NCI-H2029 treated with DMSO at 0.1 percent for 48 hours (cell line): ENCODE measurements at places on chromosomes 5 and 9.

DNA sequence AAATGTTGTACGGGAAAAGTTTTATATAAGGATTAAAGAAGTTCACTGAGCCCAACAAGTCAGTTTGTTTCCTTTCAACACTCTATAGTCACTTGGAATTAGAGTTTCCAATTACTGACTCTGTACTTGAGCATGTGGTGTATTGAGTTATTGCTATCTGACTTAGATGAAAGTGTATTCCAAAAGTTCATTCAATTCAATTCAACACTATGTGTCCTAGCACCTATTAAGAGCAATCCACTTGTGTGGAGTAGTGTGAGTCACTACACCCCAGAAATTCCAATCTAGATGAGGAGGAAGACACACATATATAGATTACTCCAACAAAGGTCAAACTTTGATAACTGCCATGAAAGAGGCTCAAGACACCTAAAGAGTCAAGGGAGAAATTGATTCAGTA is 98.2 kb upstream of the SLCO6A1 start:
- no peak for DNase-seq

GRCh38 chr5:59838067-59838466 is 55.5 kb downstream of the PDE4D start:
- DNase-seq = no peak

GRCh38 chr5:146564007-146564762 is 48.2 kb upstream of the GPR151 start:
- DNase-seq = no peak

- DNase-seq = no peak
Measured at GRCh38 chr5:10324518-10325370, 17.0 kb upstream of the CMBL start.

GRCh38 chr5:128636361-128636760 is 98.3 kb upstream of the FBN2 start:
- DNase-seq = no peak

GRCh38 chr5:69364414-69364813 is 4.9 kb downstream of the AK6 start:
- no peak for DNase-seq

GRCh38 chr9:12631866-12632265 is 61.3 kb upstream of the TYRP1 start:
- no peak for DNase-seq

DNA sequence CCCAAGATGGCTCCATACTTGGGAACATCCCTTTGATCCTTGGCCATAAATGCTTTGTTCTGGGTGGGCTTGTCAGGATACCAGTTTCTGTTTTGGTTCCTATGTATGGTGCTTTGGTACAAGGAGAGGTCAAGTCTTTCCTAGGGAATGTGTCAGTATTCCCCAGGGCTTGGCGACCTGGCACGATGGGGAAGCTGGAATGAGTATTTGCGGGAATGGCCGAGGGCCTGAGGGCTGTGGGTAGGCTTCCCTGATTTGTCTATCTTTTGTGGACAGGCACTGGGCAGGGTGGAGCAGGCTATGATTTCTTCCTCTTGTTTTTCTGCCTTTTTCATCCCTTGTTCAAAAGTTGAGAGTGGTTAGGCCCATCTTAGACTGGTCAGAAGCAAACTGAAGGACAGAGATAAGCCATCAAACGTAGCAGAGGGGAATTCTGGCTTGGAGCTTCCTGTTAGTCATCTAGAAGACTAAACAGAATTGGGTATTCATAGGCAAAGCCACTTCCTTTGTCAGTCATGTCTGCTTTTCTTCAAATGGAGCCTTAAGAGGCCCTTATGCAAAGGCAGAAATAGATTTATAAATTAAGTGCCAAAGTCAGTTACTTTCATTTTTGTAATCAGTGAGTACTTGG is 13.7 kb downstream of the DOCK2 start:
- DNase-seq = no peak

DNA sequence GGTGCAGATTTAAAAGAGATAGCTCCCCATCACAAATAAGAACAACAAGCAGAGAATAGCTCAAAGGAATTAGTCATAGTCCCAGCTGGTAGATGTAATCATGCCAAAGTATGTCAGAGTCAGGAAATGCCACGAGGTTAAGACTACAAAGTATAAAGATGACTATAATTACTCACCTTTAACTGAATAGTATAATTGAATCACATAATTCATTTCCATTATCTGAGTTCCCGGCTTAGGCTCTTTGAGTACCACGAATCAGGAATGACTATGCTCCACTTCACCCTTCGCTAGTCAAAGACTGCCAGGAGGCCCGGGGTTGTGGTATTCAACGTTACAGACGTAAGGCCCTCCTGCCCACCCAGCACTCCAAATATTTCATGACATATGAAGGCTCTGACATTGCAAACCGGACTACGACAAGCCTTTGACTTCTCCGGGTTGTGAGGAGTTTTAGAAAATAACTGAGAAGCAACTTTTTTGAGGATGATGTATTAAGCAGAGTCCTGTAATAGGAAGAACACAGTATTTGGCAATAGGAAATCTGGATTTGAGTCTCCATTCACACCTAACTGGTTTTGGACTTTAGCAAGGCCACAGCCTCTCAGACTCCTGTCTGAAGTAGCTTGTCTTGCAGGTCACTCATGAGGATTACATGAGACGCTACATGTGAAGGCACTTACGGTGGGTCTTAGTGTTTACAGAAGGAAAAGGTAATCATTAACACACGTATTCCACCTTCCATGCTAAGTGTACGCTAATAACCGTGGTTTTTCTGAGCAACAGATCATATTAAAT is 64.6 kb downstream of the ENC1 start:
- no peak for DNase-seq

GRCh38 chr5:141476132-141476911 is 556 bp downstream of the PCDHGC3 start:
- peak; percentile 14 for DNase-seq

DNA sequence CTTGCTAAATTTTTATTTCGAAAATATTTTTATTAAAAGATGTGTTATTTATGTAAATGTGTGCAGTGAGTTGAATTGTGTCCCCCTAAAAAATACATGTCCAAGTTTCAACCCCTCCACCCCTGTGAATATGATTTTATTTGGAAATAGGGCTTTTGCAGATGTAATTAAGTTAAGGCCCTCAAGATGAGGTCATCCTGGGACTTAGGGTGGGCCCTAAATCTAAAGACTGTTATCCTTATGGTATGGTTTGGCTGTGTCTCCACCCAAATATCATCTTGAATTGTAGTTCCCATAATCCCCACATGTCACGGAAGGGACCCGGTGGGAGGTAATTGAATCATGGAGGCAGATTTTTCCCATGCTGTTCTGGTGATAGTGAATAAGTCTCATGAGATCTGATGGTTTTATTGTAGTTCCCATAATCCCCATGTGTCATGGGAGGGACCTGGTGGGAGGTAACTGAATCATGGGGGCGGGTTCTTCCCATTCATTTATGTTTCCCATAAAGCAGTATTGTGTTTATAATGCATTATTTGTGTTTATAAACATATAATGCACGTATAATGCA is 1.5 kb upstream of the TMED7 start:
- DNase-seq = no peak

DNA sequence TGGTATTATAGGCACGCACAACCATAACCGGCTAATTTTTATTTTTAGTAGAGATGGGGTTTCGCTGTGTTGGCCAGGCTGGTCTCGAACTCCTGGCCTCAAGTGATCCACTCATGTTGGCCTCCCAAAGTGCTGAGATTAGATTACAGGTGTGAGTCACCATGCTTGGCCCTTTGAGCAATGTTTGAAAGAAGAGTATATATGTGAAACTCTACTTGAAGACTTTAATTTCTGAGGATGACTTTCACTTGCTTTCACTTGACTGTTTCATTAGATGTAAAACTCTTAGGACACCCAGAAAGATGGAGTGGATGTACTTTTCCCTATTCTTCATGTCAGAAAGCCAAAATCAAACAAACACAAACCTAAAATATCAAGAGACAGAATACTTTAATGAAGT is 43.8 kb upstream of the GAS1 start:
- no peak for DNase-seq

- no peak for DNase-seq
Measured at GRCh38 chr9:126401107-126401506, 74.5 kb downstream of the MVB12B start.

- DNase-seq = no peak
Measured at GRCh38 chr5:17411436-17412402, 86.3 kb upstream of the TAF11L2 start.

DNA sequence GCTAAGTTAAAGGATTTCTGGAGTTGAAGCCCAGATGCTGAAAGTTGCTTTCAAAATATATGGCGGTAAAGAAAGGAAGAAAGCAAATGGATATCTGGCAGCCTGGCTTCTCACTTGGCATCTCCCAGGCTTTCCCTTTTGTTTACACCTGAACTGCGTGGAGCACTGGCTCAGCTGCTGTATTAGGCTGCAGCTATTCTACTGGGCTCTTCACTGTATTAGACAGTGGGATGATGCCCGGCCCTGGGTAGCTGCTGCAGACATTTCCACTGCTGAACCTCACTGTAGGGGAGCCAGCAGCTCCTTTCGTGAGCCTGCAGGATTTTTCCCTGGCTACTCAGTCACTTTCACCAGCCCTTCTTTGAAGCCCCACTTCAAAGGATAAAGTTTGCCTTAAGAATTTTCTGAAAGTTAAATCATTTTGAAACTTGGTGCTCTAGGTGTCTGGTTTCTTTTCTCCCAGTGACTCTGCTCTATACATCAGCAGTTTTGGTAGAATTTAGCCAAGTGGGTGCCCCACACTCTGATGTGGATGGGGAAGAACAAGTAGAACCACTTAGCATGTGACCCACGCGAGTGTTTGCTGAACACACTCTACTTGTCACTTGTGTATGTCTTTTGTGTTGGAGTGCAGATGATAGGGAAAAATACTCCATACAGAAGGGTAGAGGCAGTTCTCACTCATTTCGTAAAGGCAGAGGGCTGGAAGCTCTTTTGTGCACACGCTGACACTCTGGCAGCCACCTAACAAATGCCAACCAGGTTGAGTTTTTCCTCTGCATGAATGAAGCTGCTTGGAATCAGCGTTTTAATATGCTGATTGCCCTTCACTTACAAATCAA is 49.9 kb downstream of the C9orf152 start:
- DNase-seq = peak; percentile 40

DNA sequence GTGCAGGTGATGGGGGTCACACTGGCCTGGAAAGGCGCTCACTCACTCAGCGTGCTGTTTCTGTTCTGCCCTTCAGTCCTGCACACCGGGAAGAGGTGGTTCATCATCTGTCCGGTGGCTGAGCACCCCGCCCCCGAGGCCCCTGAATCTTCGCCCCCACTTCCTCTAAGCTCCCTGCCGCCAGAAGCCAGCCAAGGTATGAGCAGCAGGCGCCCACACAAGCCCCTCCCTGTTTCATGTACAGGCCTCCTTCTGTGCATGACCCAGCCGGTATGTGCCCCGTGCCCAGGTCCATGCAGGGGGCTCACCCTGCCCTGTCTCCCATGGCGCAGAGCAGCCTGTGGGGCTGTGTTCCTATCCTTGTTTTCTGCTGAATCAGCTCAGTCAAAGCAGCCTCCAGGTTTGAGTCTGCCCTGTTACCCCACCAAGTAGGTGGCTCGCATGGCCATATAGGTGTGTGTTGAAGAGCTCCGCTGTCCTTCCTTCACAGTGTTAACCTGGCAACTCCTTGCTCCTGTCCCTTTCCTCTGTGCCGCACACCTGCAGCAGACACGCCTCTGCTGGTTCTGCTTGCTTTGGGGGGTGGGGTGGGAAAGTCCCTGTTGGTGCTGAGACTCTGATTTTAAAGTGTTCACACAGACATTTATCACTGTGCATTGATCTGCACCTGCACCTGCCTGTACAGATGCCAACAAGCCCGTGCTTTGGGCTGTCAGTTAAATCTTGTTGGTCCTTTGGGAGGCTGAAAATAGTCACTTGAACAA is 84.8 kb downstream of the WNK2 start:
- peak; percentile 78 for DNase-seq

GRCh38 chr5:72392326-72392733 is 72.2 kb downstream of the PTCD2 start:
- peak; percentile 18 for DNase-seq

DNA sequence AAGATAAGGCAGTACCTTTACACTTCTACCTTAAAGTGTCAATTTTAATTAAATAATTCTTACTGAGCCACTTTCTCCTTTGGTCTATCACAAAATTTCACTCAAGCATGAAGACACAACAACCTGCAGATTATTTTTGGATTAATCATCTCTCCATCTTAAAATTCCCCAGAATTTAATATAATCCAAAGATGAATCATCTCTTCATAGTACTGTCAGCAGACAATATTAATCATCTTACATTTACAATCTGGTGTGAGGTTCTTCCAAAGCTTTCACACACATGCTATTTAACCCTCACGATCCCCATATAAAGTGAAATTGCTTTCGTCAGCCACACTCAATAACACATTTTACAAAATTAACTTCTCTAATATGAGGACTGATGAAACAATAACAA is 43.0 kb downstream of the LHFPL2 start:
- no peak for DNase-seq

GRCh38 chr9:132274861-132275260 is 79.9 kb downstream of the SETX start:
- no peak for DNase-seq

- peak; percentile 89 for DNase-seq
Measured at GRCh38 chr9:95373069-95373681, 55.7 kb upstream of the FANCC start.

- no peak for DNase-seq
Measured at GRCh38 chr5:173352366-173353349, 24.4 kb upstream of the STC2 start.

DNA sequence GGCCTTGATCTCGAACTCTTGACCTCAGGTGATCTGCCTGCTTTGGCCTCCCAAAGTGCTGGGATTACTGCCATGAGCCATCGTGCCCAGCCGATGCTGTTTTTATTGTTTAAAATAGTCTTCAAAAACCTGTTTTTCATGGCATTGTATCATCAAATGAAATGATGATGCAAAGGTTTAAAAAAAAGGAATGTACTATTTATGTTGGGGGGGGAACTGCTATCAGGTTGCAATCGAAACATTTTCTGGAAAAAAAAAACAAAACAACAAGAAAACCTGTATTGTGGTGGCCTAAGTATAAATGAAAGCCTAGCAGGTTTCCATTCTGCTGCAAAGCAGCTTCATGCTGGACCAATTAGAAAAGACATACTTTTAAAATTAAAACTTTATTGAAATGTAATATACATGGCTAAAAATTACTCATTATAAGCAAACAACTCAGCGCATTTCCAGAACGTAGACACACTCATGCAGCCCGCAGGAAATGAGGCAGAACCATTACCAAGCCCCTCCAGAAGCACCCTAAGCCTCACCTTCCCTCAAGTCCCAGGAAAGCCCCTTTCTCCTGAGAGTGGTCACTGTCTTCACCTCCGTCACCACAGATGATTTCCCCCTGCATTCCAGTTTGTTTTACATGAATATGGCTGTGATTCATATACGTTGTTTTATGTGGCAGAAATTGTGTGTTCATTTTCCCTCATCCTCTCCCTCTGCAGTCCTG is 19.0 kb downstream of the GPR107 start:
- DNase-seq = no peak
